ENCODE measurements at places on chromosomes 2 and 18.

DNA sequence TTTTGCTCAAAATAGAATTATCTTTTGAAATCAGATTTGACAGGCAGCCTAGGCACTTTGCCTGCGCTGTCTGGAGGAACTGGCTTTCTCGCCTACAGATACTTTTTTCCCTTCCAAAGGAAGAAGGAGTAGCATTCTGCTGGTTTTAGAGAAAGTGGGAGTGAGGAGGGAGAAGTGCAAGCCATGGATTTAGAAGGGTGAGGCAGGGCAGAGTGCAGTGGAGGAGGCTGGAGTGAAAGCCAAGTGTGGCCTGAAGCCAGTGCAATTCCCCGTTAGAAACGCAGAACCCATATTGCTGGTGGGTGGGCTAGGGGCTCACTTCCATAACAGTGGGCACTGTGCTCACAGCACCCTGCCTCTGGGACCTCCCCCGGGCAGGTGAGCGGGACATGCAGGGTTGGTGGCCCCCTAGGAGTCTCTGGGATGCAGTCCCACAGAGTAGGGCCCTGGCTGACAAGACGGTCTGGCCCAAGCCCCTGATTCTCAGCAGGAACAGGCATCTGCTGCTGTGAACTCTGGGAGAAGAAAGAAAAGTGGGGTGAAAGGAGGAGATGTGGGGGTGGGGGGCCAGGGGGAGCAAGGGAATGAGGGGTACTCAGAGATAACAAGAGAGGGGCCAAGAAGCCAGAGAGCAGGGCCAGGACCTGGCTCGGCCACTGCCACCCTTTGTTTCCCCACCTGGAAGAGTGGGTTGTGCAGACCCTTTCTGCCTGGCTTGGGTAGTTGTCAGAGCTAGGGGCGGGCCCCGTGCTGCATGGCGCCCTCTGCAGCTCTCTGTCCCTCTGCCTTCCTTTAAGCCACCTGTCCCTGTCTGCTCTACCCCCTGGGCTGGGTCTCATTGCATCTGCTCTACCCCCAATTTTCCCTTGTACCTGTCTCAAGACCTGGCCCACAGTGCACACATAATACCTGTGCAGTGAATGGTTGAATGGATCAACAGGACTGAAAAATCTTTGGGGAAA is 273.5 kb upstream of the HS6ST1 start:
- no peak for DNase-seq

DNA sequence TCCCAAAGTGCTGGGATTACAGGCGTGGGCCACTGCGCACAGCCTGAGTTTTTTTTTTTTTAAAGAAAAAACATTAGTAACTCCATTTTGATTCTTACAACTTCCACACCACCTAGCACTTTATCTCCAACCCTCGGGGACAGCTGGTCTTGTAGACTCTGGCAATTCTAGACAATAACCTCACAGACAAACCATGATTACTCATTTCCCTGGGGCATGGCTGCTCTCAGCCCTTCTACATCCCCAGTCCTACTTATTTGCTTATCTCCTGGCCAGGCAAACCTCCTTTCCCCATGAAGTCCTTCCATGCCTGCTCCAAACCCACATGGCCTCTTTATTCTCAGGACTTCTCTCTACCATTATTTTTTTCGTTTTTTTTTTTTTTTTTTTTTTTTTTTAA is 91.1 kb downstream of the ACTR3 start:
- DNase-seq, result no peak

- DNase-seq, result no peak
These were observed 219.1 kb upstream of the BOD1L2 start for GRCh38 chr18:56927786-56928185.

DNA sequence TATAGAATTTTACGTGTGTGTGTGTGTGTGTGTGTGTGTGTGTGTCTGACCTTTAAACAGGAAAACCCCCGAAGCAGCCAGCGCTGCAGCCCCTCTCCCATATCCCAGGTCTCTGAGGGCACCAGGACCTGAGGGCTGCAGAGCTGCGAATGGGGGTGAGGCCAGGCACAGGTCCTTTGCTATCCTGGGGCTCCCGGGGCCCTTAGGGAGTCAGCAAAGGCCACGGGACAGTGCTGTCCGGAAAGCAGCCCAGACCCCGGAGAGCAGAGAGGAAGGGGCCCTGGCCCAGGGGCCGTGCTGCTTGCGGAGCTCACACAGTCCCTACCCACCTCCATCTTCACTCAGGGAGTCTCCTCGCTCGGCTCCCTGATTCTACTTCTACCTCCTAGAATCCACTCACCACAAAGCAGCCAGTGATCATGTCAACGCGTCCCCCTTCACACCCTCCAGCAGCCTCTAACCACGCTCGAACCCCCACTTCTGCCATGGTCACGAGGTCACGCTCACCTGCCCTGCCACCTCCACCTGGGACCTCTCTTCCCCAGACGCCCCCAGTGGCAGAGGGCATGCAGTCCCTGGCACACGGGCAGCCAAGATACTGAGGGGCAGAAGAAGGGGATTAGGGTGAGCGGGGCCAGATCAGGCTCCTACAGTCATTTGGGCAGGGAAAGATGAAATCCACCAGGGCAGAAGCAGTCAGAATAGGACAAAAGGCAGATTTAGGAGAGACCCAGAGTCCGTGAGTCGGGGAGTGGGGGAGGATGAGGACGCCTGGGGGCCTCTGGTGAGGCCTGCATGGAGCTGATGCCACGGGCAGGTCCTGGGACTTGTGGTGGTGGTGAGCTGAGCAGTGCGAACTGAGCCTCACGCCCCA is 86.7 kb downstream of the USP40 start:
- DNase-seq, result no peak

DNA sequence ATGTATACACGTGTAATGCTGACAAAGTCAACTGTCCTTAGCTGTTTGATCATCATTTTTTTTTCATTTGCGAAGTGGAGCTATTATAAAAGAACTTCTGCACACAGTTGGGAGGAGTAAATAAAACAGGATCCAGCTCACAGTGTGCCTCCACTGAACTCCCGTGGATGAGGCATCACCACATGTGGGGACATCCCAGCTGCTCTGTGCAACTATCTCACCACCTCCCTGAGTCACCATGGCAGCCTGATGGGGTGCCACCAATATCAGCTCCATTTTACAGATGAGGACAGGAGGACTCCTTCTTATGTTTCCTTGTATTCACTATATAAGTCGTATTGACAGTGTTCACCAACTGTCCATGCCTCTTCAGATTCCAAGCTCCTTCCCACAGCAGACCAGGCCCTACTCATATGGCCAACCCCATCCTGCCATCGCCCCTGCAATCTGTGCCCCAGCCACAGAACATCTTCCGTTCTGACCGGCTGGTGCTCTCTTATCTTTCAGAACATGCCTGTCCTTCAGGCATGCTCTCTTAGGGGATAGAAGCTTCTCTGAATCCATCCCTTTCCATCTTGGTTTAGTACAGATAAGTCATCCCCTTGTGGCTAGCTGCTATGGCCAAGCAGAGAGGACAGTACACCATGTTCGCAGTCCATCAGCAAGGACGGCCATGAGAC is 288.1 kb downstream of the RNF144A start:
- no peak for DNase-seq

DNA sequence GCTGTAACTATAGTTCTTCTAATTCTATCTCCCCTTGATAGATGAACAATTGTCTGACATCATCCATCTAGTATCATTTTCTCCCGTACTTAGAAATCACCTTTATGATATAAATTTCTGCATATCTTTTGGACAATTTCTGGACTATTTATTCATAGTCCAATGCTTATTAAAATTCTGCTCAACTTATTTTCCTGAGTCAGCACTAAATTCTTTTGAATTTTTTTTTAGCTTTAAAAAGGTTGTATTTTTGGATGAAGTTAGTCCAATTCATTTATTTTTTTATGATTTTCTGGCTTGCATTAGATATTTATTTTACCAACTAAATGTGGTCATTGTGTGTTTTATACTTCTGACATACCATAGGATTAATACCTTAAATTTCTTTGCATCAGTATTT is 538.5 kb upstream of the DCC start:
- no peak for DNase-seq

- no peak for DNase-seq
These were observed 3.7 kb downstream of the FTCDNL1 start for GRCh38 chr2:199847181-199847864.

- no peak for DNase-seq
These were observed 3.4 kb downstream of the SERPINB2 start for GRCh38 chr18:63890950-63891304.

GRCh38 chr2:156452971-156453370 is 16.8 kb downstream of the GPD2 start:
- no peak for DNase-seq

- DNase-seq, result no peak
These were observed 400.5 kb upstream of the MEIS1 start for GRCh38 chr2:66034467-66034866.

- DNase-seq, result no peak
These were observed 22.2 kb upstream of the CAB39 start for GRCh38 chr2:230690439-230690838.

- DNase-seq, result no peak
These were observed 28.6 kb downstream of the EPB41L3 start for GRCh38 chr18:5515011-5515784.

GRCh38 chr2:37775908-37776250 is 104.4 kb upstream of the CDC42EP3 start:
- DNase-seq, result no peak

GRCh38 chr2:154924531-154924930 is 226.0 kb downstream of the KCNJ3 start:
- no peak for DNase-seq

- DNase-seq, result no peak
These were observed 4.8 kb downstream of the PDK1 start for GRCh38 chr2:172560721-172561120.

DNA sequence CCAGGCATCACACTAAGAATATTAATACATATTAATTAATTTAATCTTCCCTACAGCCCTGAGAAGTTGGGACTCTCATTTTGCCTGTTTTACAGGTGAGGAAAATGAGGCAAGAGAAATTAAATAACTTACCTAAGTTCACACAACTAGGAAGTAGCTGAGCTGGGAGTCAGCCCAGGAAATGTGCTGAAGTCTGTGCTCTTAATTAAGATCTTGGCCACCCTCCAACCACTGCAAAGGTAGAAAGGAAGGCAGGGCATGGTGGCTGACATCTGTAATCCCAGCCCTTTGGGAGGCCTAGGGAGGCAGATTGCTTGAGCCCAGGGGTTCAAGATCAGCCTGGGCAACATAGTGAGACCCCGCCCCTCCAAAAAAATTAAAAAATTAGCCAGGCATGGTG is 12.9 kb upstream of the MGAT4A start:
- DNase-seq, result no peak

DNA sequence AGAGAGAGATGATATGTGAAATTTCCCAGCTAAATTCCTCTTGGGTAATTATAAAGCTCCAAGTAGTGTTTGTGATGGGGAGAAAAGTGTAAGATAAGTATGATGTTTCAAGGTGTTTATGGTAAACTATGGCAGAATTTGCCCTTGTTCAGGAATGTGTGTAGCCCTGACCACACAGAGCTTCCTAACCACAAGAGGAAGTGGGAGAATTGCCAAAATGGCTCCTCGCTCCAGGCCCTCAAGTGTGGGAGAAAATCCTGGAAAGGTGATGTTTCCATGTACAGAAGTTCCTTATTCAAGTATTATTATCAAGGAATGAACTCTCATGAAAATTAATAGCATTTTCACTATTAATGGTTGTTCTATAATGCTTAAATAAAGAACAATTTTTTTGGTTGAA is 878.3 kb downstream of the TDRD15 start:
- no peak for DNase-seq

DNA sequence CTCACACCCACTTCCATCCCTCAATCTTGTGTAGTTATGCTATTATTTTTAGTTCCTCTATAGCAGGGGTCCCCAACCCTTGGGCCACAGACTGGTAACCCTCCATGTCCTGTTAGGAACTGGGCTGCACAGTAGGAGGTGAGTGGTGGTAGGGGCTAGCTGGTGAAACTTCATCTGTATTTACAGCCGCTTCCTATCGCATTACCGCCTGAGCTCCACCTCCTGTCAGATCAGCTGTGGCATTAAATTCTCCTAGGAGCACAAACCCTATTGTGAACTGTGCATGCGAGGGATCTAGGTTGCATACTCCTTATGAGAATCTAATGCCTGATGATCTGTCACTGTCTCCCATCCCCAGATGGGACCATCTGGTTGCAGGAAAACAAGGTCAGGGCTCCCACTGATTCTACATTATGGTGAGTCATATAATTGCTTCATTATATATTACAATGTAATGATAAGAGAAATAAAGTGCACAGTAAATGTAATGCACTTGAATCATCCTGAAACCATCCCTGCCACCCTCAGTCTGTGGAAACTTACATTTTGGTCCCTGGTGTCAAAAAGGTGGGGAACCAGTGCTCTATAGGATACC is 1.6 kb upstream of the RAB11FIP5 start:
- DNase-seq, result no peak

GRCh38 chr2:201452922-201453643 is 1.5 kb downstream of the STRADB start:
- no peak for DNase-seq

- DNase-seq, result no peak
These were observed 66.7 kb downstream of the NXPH2 start for GRCh38 chr2:138713504-138713903.

DNA sequence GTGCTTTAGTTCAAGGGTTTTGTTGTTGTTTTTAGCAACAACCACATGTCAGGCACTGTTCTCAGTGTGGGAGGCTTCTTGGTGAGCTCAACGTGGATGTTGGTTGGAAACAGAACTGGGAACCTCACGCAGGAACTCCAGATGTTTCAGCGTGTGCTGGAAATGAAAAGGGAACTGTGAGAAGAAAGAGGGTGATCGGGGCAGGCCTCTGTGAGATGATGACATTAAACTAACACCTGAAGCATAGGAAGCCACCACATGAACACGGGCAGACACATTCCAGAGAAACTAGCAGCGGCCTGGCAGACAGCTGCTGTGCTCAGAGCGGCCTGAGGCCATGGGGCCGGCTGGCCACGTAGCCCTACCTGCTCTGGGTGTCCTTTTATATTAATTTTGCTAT is 66.4 kb downstream of the COA5 start:
- no peak for DNase-seq

GRCh38 chr2:134845719-134846118 is 7.3 kb downstream of the ACMSD start:
- DNase-seq, result no peak

DNA sequence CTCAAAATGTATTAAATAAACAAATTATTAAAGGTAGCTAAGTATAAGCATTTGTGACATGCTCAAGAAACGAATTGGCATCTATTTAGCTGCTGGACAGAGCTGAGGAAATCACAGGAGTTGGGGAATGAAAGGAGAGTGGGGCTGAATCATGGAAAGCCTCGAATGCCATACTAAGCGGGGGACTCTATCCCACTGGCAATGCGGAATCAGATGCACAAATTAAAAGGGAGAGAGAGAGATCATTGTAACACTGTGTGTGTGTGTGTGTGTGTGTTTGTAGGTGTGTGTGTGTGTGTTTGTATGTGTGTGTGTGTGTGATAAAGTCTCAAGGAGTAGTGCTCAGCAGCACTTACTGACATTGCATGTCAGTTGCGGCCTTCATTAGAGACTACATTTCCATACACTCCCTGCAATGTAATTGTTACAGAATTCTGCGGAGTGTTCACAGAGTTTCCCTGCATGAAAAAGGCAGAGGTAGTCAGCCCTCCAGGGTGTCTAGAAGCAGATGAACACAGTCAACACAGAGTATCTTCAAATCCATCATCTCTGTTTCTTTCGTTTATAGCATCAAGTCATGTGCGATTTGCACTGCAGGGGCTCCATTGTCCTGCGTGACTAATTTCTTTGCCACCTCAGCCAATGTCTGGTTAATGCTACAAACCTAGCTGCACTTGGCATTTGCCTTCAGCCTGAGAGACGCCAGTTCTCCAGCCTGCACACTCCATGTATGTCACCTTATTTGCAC is 111.7 kb upstream of the CYRIA start:
- DNase-seq, result no peak

- no peak for DNase-seq
These were observed 161.5 kb downstream of the NAPG start for GRCh38 chr18:10687161-10687925.

Data from right renal pelvis (tissue), 4 donors.